Uterus (tissue), 4 donors: ENCODE measurements at places on chromosomes 11 and 22.

GRCh38 chr11:115869780-115870431 is 365.7 kb upstream of the CADM1 start:
- DNase-seq = no peak

- DNase-seq = no peak
Measured at GRCh38 chr11:16902781-16903378, 111.3 kb downstream of the PLEKHA7 start.

- peak; percentile 80 for DNase-seq
Measured at GRCh38 chr22:28009272-28009827, 90.3 kb upstream of the PITPNB start.

DNA sequence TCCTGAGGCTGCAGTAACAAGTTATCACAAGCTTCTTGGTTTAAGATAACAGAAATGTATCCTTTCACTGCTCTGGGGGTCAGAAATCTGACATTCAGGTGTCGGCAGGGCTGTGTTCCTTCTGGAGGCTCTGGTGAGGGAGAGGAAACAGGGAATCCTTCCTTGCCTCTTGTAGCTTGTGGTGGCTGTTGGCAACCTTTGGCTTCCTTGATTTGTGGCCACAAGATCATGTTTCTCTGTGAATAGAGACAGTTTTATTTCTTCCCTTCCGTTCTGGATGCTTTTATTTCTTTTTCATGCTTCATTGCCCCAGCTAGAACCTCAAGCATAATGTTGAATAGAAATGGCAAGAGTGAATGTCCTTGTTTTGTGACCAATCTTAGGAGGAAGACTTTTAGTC is 44.0 kb downstream of the MPPED1 start:
- no peak for DNase-seq

- no peak for DNase-seq
Measured at GRCh38 chr11:33994937-33995336, 56.6 kb upstream of the CAPRIN1 start.

DNA sequence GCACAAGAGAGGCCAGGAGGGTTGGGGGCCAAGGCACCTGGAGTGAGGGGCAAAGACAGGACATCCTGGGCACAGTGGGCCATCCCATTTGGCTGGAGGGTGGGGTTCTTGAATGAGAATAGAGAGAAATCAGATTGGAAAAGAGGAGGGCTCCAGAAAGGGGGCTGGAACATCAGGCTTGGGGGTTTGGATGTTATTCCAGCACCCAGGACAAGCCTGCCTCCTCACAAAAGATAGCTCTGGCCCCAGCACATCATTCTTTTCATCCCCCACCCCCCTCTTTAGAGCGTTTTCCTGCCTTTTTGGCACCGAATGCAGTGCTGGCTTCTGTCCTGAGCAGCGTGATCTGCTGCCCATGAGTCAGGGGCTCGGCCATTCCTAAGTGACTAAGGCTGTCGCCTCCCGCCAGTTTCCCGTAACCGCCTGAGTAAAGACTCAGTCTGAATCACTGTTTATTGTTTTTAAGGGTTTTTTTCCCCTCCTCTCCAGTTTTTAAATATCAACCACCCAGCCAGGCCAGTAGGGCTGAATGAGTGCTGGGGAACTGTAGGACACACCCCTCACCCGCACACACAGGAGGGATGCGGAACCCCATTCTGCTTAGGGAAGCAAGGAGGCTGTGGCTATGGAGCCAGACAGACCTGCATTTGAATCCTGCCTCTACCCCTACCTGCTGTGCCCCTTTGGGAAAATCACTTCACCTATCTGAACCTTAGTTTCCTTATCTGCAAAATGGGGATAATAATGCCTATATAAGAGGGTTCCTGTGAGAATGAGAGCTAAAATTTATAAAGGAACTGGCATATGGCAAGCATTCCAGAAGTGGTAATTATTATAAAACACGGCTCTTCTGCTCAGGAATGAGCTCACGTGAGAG is 32.4 kb upstream of the NAV2 start:
- DNase-seq = peak; percentile 91

- no peak for DNase-seq
Measured at GRCh38 chr11:94586546-94586945, 19.4 kb downstream of the PIWIL4 start.

- DNase-seq = peak; percentile 84
Measured at GRCh38 chr11:63023841-63024648, 8.4 kb upstream of the SLC22A8 start.

- no peak for DNase-seq
Measured at GRCh38 chr11:123351375-123351774, 78.7 kb upstream of the GRAMD1B start.

- DNase-seq = peak; percentile 10
Measured at GRCh38 chr11:2272946-2273280, 2.5 kb upstream of the ASCL2 start.

DNA sequence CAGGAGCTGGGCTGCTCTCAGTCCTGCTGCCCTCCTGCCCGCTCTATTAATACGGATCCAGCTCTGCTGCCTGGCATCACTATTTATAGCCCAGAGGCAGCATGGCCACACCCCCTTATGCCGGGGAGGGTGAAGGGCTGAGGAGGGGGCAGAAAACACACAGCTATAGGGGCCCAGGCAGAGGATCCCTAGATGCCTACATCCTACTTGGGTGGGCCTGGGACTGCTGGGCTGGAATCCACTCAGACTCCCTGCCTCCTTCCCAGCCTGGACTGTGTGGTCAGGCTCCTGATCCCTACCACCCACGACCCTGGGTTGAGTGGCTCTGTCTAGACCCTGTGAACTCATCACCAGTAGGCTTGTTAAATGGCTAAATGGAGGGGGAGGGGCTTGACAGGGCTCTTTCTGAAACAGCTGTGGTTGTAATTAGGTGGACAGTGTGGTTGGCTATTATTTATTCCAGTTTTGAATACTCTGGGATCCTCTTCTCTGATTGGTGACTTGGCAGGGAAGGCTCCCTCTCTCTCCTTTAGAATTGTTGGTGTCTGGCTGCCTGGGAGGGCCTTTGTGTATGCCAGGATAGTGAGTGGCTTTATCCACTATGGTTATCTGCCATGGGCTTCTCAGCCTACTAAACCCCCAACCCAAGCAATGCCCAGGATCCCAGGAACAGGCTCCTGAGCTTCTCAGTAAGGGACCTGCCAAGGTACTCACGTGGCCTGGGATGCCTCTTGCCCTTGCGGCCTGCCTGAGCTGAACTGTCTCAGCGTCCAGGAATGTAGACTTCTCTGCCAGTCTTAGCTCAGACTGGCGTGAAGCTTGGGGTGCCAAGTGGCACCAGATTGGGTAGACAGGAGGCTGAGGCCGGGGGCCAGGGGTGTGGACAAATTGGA is 15.2 kb downstream of the PHLDB1 start:
- DNase-seq = peak; percentile 55

GRCh38 chr11:16935518-16936302 is 78.5 kb downstream of the PLEKHA7 start:
- DNase-seq = no peak

- DNase-seq = no peak
Measured at GRCh38 chr11:100663583-100663982, 23.5 kb upstream of the ARHGAP42 start.
